ENCODE measurements at places on chromosomes 4 and X.

DNA sequence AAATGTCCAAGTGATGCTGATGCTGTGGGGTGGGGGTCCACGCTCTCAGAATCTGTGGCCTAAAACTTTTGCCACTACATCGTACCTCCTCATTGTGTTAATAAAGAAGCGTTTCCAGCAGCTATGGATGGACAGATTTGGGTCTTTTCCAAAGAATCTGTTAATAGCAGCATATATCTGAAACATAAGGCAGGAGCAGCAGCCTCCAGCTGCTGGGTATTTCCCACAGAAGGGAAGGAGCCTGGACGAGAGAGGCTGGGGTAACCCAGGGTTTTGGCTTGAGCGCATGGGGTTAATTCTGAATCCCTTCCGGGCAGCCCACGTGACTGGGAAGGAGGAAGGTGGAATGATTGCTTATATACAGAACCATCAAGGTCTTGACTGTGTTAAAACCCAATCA, 332.4 kb downstream of the BCOR start:
- DNase-seq = no peak

GRCh38 chr4:185716141-185716551, 95.8 kb downstream of the SORBS2 start:
- DNase-seq = no peak

- DNase-seq = no peak
Measured at GRCh38 chrX:32397562-32398216, 813.7 kb downstream of the DMD start.

DNA sequence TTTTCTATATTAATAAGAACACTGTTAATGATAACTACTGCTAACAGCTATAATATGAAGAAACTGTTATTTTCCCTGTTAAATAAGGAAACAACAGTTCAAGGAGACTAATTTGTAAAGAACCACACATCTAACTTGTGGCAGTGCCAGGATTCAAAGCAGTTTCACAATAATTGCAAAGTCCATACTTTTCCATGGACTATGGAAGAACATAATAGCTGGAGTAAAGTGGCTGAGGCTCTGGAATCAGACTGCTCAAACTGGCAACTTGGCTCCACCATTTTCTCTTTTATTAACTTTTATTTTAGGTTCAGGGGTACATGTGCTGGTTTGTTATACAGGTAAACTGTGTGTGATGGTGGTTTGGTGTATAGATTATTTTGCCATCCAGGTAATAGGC, 393.7 kb upstream of the CPEB2 start:
- DNase-seq = no peak
